ENCODE measurements at places on chromosomes 12 and 14. TPM values are rescaled to one million over a fixed set of nuclear protein-coding genes. Genes with fewer than 3 reads are reported as not detected.

GRCh38 chr12:26396402-26396801 lies 201.0 kb downstream of the SSPN start:
- DNase-seq: no peak

GRCh38 chr14:48805315-48805714 lies 780.9 kb downstream of the RPS29 start:
- no peak for DNase-seq

- DNase-seq: no peak
Measured at GRCh38 chr12:94987076-94987669, 16.3 kb downstream of the NDUFA12 start.

GRCh38 chr14:78836777-78837176 lies 666.6 kb downstream of the NRXN3 start:
- DNase-seq: no peak

GXYLT1 gene
- total RNA-seq: 5.8 TPM

- DNase-seq: no peak
Measured at GRCh38 chr14:81085596-81085995, 130.2 kb downstream of the TSHR start.

GRCh38 chr14:27184427-27184826 lies 586.6 kb upstream of the NOVA1 start:
- DNase-seq: no peak

RERG gene
- total RNA-seq: not detected

FBXO33 gene
- total RNA-seq: 59.1 TPM

DNA sequence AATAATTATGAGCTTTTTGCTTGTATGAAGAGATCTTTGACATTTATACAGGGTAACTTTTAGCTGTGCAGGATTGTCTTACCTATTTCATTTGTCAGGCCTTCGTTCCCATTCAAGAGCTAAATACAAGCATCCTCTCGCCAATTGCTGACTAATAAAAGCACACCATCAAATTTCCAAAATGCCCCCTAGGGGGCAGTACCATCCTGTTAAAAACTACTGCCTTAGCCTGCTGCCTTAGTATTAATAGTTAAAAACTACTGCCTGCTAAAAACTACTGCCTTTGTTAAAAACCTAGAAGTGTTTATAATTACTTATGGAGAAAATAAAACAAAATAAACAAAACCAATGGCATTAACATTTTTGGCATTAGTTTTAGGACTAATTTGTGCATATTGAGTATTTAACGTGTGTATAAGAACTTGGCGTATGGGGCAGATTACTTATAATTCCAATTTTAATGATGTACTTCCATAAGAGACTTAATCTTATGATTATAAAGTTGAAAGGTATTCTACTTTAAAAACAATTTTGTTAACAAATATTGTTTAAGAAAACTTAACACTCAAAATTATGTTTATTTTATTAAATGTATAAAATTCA lies 3.0 kb upstream of the IFI27L2 start:
- DNase-seq: no peak

DNA sequence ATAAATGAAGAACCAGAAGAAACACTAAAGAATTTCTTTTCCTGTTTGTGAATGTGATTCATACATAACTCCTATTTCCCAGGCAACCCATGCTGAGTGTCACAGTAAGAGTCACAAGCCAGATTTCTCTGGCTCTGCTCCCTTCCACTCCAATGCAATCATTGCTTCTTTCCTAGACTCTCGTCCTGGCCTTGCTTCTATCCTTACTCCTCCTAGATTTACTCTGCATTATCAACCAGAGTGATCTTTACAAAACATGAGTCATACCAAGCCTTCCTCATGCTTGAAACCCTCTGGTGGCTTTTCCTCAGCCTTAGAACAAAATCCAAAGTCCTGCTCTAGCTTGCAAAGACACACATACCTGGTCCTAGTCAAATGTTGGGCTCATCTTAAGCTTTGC lies 13.3 kb downstream of the IL22 start:
- DNase-seq: no peak

GPR135 gene
- total RNA-seq: 2.8 TPM

- DNase-seq: no peak
Measured at GRCh38 chr12:111120578-111120977, 200.2 kb upstream of the MYL2 start.

TEX22 gene
- total RNA-seq: 0.60 TPM

SPPL3 gene
- total RNA-seq: 44.6 TPM

DNA sequence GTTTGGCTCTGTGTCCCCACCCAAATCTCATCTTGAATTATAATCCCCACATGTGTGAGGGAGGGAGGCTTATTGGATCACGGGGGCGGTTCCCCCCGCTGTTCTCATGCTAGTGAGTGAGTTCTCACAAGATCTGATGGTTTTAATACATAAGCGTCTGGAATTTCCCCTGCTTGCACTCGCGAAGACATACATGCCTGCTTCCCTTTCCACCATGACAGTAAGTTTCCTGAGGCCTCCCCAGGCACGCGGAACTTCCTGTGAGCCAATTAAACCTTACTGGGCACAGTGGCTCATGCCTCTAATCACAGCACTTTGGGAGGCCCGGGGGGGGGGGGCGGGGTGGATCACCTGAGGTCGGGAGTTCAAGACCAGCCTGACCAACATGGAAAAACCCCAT lies 60.8 kb downstream of the R3HDM2 start:
- DNase-seq: no peak

- DNase-seq: no peak
Measured at GRCh38 chr12:97404543-97404942, 58.1 kb upstream of the RMST start.

DNA sequence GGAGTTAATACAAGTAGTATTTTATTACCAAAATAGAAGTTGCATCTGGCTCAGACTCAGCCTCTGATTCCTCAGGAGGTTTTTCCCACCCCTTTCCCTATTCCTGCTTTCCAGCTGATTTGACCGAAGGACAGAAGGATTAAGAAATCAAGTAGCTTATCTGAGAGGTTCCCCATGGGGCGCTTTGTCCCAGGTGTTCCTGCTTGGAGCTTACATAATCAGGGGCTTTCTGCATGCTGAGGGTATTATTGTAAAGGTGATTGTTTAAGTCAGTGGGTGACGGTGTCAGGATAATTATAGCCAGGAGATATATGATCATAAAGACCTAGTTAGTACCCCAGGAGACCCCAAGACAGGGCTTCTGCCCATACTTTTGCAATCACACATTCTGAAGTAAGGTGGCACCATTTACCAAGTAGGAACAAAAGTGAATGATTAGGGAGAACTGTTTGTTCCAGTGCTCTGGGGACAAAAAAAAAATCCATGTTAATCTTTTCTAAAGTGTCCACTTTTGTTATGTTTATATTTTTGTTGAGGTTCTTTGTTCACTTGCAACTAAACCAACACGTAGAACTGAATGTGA lies 921.3 kb downstream of the NRXN3 start:
- DNase-seq: no peak

DNA sequence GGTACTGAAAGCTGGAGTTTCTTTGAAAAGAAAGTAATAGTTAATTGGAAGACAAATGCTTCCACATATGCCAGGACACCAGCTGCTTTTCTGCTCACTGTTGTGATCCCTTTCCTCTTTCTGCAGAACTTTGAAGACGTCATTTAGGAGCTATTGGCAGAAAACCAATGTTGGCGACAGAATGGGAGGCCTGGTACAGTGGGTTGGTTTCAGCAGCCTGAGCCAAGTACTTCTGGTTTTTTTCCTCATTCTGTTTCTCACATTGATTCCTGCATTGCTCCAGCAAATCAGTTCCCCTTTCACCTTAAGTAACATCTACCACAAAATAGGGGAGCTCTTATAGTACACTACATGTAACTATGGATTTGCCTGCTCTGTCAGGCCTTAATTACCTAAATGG lies 96.9 kb downstream of the FIGNL2 start:
- DNase-seq: no peak

GRCh38 chr14:99432485-99432884 lies 48.2 kb downstream of the SETD3 start:
- DNase-seq: no peak

DNA sequence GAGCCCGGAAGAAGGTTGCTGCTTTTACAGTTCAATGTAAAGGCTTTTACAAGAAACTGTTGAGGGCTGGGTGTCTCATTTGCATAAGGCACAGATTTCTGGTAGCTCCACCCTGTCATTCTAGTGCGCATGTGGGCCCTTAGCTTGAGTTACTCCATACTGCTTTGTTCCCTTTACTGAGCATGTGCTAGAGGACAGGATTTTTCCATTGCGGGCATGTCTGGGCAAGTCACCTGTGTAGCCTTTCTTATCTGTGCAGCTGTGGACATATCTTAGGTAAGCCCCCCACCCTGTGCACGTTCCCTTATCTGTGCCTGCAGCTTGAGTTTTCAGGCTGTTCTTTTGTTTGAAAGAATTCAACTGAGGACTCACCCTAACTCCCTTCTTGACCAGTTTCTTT lies 56.2 kb upstream of the ARHGAP5 start:
- DNase-seq: no peak

GRCh38 chr12:77953528-77954205 lies 123.0 kb downstream of the NAV3 start:
- no peak for DNase-seq

GRCh38 chr12:112879191-112879705 lies 27.5 kb upstream of the OAS1 start:
- no peak for DNase-seq

- no peak for DNase-seq
Measured at GRCh38 chr12:47084172-47084571, 4.4 kb upstream of the AMIGO2 start.

GZMB gene
- total RNA-seq: not detected

GRCh38 chr12:22625762-22626294 lies 857 bp downstream of the ETNK1 start:
- DNase-seq: peak; percentile 18

- no peak for DNase-seq
Measured at GRCh38 chr12:77053259-77053658, 12.1 kb downstream of the E2F7 start.

GRCh38 chr12:120972870-120973543 lies 5.3 kb upstream of the HNF1A start:
- no peak for DNase-seq

GRCh38 chr12:4796694-4797482 lies 76.7 kb downstream of the GALNT8 start:
- no peak for DNase-seq

SPIC gene
- total RNA-seq: not detected

GRCh38 chr12:26034371-26035142 lies 76.1 kb downstream of the RASSF8 start:
- DNase-seq: no peak

DNA sequence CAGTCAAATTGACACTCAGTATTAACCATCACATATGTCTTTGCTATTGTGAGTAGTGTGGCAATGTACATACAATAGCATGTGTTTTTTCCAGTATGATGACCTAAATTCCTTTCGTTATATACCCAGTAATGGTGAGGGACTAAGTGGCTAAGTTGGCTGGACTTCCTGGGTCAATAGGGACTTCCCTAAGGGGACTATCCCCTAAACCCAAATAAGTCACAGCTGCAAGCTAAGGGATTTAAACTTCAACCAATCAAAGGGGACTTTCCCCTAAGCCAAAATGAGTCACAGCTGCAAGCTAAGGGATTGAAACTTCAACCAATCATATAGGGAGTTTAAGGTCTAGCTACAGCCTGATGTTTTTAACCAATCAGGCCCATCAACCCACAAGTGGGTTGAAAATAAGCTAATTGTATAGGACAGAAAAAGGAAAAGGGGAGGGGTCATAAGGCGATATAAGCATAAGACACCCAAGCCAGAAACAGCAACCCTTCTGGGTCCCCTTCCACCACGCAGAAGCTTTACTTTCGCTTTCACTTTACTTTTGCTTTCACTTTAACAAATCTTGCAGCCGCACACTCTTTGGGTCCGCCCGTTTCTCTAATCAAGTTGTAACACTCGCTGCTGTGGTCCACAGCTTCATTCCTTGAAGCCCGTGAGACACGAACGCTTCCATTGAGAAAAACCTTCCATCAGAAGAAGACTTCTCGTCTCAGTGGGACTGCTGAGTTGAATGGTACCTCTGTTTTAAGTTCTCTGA lies 404.4 kb downstream of the FLRT2 start:
- peak; percentile 47 for DNase-seq

OR6C2 gene
- total RNA-seq: not detected

DNA sequence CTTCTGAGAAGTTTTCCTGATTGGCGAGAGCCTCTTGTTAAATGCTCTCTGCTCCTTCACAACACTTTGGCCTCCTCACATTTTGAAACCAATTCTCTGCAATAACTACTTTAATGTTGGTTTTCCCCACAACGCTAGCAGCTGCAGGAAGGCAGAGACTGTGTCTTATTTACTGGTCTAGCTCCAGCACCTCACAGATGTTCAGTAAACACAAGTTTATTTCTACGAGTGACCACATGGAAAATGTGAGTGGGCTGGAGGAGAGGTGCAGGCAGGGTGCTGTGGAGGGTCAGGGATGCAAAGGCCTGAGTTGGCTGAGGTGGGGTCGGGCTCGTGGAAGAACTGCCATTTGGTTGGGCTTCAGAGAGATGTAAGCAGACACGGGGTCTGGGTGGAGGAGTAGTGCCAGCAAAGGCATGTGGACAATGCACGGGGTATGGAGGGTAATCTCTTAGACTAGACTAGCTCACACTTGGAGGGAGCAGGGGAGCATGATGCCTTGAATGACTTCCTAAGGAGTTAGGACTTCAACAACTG lies 117.4 kb upstream of the RTL1 start:
- no peak for DNase-seq

KRT71 gene
- not detected for total RNA-seq

DNA sequence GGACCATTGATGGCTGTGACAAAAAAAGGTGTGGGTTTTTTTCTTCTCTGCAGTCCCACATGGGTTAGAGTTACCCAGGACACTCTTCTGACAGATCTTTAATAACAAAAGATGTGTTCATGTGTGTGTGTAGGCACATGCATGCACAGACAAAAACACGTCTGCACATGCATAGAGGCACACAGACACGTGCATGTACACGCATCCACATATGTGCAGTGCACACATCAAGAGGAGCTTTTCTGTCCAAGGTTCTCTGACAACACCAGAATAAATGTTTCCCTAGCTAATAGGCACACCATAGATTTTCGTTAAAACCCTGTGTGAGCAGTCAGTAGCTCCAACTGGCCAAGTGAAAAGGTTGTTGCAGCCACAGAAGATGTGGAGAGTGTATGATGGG lies 2.8 kb upstream of the MYL2 start:
- DNase-seq: no peak

Measured in T-helper 17 cell (primary cell).